Panc1 (cell line): ENCODE measurements at places on chromosomes 5 and 9.

DNA sequence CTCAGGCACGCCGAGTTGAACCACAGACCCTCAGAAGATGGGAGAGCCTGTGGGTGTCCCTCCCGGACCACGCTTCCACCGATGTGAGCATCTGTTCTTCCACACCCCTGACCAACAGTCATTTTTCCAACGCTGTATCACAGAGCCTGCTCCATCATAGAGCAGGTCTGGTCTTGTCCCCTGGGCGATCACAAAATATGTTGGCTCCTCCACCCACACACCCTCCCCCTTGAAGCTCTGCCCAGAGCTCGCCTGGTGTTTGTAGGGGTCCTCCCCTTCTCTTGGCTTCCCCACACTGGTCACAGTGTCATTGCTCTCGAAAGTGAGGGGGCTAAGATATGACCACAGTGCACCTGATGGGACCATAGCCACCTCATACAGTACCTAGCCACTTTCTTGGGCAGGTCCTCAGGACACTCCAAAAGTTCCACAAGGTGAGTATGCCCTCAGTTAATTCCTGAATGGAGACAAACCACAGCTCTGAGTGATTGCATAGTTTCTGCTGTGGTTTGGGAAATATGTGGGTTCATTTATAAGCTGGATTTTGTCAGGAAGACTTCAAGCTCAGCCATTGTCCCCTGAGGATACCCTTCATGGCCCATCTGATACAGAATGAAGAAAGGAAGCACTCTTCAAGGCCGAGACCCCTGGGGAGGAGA lies 3.5 kb upstream of the ZNF618 start:
- DNase-seq, result no peak

- DNase-seq, result no peak
These were observed 45.5 kb upstream of the CDC42SE2 start for GRCh38 chr5:131218392-131218791.

DNA sequence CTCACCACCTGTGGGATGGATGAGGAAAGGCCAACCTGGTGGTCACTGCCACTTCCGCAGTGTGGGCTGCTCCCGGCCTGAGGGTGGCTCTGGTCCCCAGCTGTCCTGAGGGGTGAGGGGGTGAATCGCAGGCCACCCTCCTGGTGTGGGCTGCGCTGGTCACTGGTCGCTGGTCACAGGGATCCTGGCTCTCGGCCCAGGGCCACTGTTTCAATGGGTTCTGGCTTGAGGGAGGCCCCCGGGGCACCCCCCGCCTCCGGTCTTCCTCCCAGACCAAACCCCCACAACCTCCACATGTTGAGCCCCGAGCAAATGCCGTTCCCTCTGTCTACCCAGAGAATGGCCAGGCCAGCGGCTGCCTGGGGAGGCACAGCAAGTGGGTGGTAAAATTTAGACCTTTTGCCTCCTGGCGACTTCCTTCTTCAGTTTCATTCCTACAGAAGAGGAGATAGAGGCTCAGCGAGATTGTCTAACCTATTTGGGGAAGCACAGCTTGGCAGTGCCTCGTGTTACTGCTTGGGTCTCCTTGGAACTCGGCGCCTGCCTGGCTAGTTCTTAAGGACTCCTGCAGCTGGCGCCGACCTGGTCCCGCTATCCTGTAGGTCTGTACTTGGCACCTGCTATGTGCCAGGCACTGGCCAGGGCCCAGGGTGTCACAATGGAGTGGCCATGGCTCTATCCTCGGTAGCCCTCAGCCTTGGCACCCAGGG lies 48.2 kb downstream of the RXRA start:
- DNase-seq, result no peak

GRCh38 chr9:130858739-130859705 lies 24.0 kb downstream of the ABL1 start:
- no peak for DNase-seq

DNA sequence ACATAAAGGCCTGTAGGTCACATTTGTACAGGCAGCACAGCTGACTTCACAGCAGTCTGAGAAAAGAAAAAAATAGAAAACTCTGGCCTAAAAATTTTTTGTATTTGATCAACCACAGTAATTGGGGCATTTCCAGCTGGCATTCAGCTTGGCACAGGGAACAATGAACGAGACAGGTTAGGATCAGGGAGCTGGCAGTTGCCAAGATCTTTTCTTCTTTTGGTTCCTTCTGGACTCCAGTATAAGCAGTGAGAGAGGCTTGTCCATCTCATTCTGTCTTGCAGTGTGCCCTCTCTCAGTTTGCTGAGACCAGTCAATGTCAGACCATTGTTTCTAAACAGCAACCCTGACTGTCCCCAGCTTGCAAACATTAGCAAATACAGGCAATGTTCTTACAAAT lies 601.1 kb downstream of the TLR4 start:
- no peak for DNase-seq

- DNase-seq, result no peak
These were observed 313.4 kb upstream of the SLC30A5 start for GRCh38 chr5:68780299-68780955.

- DNase-seq, result no peak
These were observed 145.0 kb upstream of the TNC start for GRCh38 chr9:115262952-115263351.

DNA sequence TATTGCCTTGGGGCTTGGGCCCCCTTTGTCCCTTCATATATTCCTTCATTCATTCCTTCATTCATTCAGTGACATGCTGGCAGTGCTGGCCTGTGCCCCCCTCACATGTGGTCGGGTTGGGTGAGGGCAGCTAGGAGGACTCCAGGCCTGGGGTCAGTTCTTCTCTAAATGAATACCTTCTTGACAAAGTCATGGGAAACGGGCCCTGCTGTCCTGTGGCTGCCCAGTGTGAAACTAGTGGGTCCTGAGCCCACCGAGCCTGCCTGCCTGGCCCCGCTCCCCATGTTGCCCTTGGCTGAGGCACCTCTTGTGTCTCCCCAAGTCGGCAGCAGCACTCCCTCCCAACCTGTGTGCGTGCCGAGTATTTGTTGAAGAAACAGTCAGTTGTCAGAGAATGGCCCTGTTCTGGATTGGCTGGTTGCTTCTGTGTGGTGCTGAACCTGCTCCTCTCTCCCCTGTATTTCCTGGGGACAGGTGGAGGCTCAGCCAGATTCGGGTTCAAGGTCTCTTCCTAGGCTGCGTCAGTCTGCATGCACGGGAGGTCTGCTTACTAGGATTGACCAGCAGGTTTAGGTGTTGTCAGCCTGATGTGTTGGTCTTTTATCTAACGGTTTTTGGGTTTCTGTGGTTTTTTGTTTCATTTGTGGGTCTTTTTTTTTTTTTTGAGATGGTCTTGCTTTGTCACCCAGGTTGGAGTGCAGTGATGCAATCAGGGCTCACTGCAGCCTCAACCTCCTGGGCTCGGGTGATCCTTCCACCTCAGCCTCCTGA lies 3.0 kb upstream of the CEL start:
- DNase-seq, result no peak

DNA sequence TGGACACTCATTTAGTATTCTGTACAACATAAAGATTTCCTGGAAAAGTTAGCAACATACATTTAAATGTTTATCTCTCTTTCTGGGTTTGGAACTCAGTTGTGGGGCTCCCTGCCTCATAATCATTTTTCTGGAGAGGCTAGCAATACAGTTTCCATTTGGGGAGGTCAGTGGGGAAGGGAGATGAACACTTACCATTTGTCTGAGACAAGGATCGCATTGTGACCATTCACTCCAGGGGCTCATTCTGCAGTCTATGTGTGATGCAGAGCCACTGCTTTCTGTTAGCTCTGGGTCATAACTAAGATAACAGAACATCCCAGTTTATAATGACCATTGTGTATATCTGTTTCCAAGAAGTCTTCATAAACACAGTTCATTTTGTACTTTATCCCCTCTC lies 22.4 kb downstream of the C9 start:
- DNase-seq, result no peak

DNA sequence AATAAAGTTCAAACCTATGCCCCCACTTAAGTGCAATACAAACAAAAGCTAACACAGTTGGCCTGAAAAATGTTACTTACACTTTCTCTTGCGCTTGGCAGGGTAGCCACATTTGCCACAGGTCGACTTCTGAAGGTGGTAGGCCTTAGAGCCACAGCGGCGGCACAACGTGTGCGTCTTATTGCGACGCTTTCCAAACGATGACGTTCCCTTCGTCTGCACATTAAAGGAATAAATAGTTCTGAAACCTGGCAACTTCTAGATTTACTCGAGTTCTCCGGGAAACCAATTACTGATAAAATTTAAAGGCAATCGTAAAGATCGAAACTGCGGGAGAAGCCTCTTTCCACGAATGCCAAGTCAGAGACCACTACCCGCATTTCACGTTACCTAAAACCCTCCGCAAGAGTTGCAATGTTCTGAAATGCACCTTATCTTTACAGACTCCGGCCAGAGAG lies 602 bp downstream of the RPL37 start:
- no peak for DNase-seq

GRCh38 chr5:135543001-135543484 lies 7.3 kb upstream of the NEUROG1 start:
- DNase-seq, result no peak

- DNase-seq, result no peak
These were observed 77.5 kb upstream of the PANK3 start for GRCh38 chr5:168656633-168657032.
